ENCODE measurements at places on chromosomes 16 and 17.

DNA sequence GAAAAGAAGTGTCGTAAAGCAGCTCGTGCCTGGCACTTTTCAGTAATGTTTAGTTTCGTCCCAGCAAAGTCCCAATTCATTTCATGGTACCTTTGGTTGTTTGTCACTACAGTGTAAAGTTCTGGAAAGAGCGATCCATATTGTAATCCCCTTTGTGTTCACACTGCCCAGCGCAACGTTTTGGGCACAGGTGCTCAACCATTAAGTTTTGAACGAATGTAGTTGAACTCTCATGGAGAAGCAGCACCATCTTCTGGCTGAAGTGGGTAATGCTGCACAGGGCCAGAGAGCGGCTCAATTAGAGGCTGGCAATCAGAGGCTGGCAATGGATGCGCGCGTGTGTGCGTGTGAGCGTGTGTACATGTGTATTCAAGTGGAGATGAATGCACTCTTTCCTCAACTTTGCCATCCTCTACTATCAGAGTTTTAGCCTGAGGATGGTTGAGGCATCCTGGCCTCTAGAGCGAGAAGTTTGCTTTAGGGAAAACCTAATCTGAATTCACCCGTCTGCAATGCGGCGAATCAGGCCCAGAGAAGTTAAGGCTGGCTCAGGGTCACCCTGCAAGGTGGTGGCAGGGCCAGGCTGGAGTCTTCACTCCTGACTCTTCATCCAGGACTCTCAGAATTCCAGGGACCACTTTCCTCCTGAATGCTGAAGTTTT lies 29.9 kb downstream of the DYNLL2 start:
- DNase-seq, result peak; percentile 73

GRCh38 chr17:8997994-8998628 lies 23.2 kb upstream of the NTN1 start:
- no peak for DNase-seq

- no peak for DNase-seq
Measured at GRCh38 chr17:7141824-7142223, 27.2 kb upstream of the ASGR2 start.

DNA sequence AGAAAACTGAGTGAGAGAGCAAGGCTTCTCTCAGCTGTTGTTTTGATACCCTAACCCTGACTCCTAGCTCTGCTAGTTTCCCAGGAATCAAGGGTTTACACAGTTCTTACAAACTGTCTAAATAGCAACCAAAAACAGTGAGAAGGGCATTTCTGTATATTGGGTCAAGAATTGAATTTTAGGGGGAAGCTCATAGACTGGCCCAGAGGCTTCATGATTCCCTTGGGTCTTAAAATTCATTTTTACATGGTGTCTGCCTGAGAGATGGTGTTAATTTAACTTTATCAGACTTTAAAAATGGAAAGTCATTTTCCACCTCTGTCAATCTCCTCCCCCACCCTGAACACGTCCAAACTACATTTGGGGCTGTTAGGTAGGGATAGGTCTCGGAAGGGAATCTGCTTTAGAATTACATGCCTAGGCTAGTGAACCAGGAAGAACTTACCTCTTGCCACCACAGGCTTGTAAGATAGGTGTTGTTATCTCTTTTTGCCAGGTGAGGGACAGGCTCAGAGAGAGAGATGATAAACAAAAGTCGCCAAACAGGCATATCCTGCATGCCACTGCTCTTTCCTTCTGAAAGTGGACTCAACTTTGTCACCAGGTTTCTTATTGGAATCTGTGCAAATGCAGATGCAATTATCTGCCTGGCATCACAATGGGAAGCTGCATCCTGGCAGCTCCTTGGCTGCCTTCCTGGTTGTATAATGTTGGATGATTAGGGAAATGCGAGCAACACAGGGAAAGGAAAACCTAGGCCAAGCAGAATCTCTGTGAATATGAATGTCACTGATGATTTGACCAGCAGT lies 3.1 kb downstream of the PHAF1 start:
- DNase-seq, result no peak

- no peak for DNase-seq
Measured at GRCh38 chr17:56300144-56300543, 146.9 kb downstream of the ANKFN1 start.

DNA sequence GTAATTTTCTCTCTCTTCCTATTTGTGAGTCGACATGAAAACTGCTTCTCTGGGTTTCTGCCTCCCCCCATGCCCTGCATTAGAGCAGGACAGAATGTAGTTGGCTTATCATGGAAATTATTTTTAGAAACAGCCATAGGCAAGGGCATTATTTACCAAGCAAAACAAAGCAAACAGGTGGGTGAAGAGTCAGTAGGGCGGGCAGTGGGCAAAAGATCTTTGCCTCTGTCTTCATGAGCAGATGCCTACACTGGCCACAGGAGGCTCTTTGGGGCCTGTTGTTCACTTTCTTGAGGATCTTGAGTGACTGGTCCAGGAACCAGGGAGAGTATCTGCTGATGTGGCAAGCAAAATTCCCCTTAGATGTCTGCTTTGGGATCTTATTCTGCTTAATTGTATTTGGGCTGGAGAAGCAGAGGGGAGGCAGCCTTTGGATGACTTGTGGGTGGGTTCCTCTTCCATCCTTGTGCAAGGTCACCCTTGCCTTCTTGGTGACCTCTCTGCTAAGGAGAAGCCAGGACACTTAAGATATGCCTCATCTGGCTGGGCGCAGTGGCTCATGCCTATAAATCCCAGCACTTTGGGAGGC lies 42.5 kb upstream of the CLEC19A start:
- DNase-seq, result no peak

GRCh38 chr16:11642765-11643116 lies 25.5 kb upstream of the SNN start:
- DNase-seq, result no peak

- DNase-seq, result no peak
Measured at GRCh38 chr16:54424043-54424451, 137.5 kb upstream of the IRX3 start.

DNA sequence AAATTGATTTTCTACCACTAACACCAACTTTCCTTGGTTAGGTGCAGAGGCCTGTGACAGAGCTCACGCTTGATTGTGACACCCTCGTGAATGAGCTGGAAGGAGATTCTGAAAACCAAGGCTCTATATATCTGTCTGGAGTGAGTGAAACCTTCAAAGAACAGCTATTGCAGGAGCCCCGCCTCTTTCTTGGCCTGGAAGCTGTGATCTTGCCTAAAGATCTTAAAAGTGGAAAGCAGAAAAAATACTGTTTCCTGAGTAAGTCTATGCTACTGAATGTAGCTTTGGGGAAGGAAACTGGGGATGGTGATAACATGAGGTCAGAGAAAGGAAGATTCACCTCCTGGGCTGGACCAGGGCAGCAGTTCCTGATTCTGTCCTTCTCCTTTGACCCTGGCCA lies 38.3 kb downstream of the REXO5 start:
- no peak for DNase-seq

- no peak for DNase-seq
Measured at GRCh38 chr16:71439523-71439922, 2.3 kb downstream of the TLE7 start.

GRCh38 chr16:24075931-24076716 lies 180.0 kb upstream of the CACNG3 start:
- no peak for DNase-seq

All from NCI-H2107 (cell line).